ENCODE measurements at places on chromosomes 5 and 9. TPM values are rescaled to one million over a fixed set of nuclear protein-coding genes. Genes with fewer than 3 reads are reported as not detected.

PPP3R2 gene
- not detected for total RNA-seq

HAND1 gene
- total RNA-seq, result not detected

CER1 gene
- 2.8 TPM for total RNA-seq

HAPLN1 gene
- total RNA-seq, result 45.0 TPM

CBY3 gene
- total RNA-seq, result not detected

ACSL6 gene
- not detected for total RNA-seq

PCDH12 gene
- total RNA-seq, result not detected

PRSS3 gene
- total RNA-seq, result not detected

TUSC1 gene
- 1.9 TPM for total RNA-seq

PPP1R26 gene
- 10.6 TPM for total RNA-seq

MRPL22 gene
- total RNA-seq, result 41.7 TPM

MCC gene
- total RNA-seq, result 27.2 TPM

PAIP1 gene
- total RNA-seq, result 101 TPM

DDX31 gene
- 20.5 TPM for total RNA-seq
